ENCODE measurements at places on chromosomes 5 and 9. TPM values are rescaled to one million over a fixed set of nuclear protein-coding genes. Genes with fewer than 3 reads are reported as not detected.

FTMT gene
- not detected for total RNA-seq

GFI1B gene
- total RNA-seq: 0.90 TPM

DNA sequence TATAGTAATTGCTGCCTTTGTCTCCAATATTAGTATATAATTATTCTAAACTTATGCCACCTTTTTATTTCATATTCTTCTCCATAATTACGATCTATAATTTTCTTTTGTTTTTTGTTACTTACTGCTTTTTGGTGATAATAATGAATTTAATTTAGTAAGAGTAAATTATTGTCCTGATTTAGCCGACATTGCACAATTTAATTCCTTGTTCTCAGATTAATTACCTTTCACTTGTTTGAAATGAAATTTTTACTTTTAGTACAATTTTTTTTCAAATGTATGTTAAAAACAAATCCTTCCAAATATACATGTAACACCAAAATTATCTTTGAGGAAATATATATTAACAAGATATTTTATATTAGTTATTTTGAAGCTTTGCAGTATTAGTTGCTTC lies 163.3 kb downstream of the GIN1 start:
- no peaks in the 10 kb centered on the region for H3K36me3 ChIP-seq
- H3K27ac ChIP-seq: no peak overlapping the region
- H3K4me1 ChIP-seq: no peaks in the 10 kb centered on the region
- no peak for DNase-seq
- H3K4me3 ChIP-seq: no peak overlapping the region
- H3K27me3 ChIP-seq: no peaks in the 10 kb centered on the region

GRCh38 chr5:72021651-72022357 lies 85.5 kb upstream of the MAP1B start:
- H3K27me3 ChIP-seq: no peaks in the 10 kb centered on the region
- no peak overlapping the region for H3K27ac ChIP-seq
- H3K4me1 ChIP-seq: no peaks in the 10 kb centered on the region
- DNase-seq: no peak
- H3K4me3 ChIP-seq: no peak overlapping the region

DNA sequence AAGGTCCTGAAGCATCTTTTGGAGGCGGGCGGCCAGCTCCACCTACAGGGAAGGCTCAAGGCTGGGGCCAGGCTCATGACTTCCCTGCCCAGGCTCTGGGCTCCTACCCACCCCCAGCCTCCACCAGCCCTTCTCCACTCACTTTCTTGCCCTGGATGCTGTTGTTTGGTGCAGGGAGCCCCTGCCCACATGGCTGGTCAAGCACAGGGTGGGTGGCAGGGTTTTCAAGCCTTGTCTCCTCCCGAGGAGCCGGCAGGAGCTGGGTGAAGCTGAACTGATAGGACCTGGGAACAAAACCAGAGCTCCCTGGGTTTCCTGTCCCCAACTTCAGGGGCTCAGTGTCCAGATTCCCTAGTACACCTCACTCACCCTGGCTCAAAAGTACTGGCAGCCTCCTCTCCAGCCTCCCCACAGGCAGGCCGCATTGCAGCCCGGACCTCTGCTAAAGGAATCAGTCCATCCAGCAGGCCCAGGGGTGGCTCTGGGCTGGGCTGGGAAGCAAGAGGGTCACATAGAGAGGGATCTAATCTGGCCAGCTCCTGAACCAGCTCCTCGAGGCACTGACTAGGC lies 6.9 kb downstream of the SHROOM1 start:
- H3K4me1 ChIP-seq: peaks cover 32% of the 10 kb centered on the region
- H3K4me3 ChIP-seq: no peak overlapping the region
- no peak for DNase-seq
- no peaks in the 10 kb centered on the region for H3K27me3 ChIP-seq
- H3K36me3 ChIP-seq: peaks cover 24% of the 10 kb centered on the region

BTNL3 gene
- total RNA-seq: not detected

DNA sequence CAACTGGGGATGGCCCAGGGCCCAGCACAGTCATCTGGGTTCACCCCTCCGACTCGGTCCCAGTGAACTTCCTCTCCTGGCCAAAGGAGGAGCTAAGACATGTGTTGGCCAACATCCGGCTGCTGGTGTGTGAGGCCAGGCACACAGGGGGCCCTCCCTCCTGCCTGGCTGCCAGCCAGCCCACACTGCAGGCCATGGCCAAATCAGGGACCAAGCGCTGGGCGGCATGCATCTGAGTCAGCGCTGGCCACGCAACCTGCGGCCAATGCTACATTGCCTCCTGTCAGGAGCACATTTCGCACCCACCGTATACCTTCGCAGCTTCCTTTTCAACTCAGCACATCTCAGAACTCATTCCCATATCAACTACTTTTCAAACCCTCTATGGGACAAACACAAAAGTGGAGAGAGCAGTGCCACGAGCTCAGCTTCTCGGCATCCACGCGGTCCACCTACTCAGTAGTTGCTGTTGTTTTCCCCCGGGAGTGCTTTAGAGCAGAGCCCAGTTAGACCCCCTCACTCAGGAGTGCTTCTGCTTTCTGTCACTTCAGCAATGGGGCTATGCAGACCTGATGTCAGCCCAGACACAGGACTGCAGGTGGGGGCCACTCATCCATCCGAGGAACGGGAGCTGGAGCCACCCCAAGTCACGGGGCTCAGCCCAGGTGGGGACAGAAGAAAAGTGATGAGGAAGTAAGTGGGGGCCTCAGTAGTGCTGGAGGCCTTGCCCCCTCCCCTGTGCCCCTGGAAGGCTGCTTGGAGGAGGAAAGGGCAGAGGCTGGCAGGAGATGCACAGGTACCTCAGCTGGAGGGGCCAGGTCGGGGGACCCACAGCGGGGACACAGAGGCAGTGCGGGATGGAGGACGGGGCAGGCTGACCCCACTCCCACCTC lies 13.9 kb downstream of the NINJ1 start:
- no peaks in the 10 kb centered on the region for H3K36me3 ChIP-seq
- H3K27ac ChIP-seq: peak overlapping the region; percentile 65
- no peak overlapping the region for H3K4me3 ChIP-seq
- DNase-seq: peak; percentile 78

DNA sequence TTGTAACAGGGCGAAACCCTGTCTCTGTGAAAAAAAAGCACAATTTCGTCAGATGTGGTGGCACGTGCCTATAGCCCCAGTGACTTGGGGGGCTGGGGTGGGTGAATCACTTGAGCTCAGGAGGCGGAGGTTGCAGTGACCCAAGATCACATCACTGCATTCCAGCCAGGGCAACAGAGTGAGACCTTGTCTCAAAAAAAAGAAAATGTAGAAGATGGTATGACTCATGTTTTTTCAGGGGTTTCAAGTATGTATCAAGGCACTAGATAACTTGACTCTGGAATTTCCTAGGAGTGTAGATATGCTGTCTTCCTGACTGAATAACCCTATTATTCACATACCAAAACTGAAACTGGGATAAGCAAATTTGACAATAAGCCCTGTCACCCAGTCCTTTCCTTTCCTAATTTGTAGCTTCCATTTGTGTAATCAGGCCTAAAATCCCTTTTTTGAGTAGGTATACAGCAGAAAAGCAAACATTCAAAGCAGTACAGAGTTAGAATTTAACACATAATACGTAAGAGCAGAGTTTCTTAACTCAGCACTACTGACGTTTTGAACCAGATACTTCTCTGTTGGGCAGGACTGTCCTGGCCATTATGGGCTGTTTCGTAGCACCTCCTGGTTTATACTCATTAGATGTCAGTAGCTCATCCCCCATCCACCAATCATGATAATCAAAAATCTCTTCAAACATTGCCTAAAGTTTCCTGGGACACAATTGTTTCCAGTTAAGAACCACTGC lies 17.3 kb upstream of the ANKRD18B start:
- H3K4me1 ChIP-seq: peaks cover 8% of the 10 kb centered on the region
- DNase-seq: no peak
- no peaks in the 10 kb centered on the region for H3K27me3 ChIP-seq
- no peaks in the 10 kb centered on the region for H3K36me3 ChIP-seq
- H3K4me3 ChIP-seq: no peak overlapping the region

DNA sequence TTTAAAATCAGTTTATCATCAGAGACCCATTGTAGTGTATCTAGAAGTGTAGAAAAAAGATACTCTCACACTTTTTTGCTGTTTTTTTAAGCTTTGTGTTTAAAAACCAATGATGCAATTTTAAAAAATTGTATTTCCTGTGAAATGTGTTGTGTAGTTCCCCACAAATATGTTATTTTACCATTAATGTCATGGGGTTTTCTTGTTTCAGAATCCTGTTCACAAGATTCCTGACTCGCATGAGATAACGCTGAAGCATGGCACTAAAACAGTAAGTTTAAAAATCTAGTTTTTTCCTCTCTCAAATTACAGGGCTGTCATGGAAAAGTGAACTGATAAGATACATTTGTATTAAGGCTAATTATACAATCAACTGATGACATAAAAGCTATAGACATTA lies 58.6 kb downstream of the WDR70 start:
- H3K27ac ChIP-seq: no peak overlapping the region
- H3K4me1 ChIP-seq: no peaks in the 10 kb centered on the region
- H3K4me3 ChIP-seq: no peak overlapping the region
- no peak for DNase-seq
- peaks cover 11% of the 10 kb centered on the region for H3K36me3 ChIP-seq

- H3K4me3 ChIP-seq: no peak overlapping the region
- DNase-seq: no peak
- H3K4me1 ChIP-seq: no peaks in the 10 kb centered on the region
- no peaks in the 10 kb centered on the region for H3K27me3 ChIP-seq
- no peak overlapping the region for H3K27ac ChIP-seq
Measured at GRCh38 chr9:107630156-107630555, 140.6 kb upstream of the KLF4 start.

C5orf22 gene
- total RNA-seq: 21.3 TPM

GRCh38 chr5:157456301-157456700 lies 3.7 kb upstream of the NIPAL4 start:
- H3K4me3 ChIP-seq: no peak overlapping the region
- H3K27me3 ChIP-seq: peaks cover 16% of the 10 kb centered on the region

DMRT3 gene
- total RNA-seq: not detected

DNA sequence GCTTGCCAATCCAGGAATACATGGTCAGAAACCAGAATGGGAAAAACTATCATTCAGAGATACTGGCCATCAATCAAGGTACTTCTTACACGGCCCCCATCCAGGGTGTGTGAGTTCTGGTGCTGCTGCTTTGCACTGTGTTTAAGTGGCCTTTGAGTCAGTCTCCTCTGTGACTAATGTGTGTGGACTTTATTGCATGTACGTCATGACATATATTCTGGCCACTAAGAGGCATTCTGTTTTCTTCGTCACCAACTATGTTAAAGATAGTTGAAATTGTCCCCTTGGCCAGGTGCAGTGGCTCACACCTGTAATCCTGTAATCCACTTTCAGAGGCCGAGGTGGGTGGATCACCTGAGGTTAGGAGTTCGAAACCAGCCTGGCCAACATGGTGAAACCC lies 8.5 kb downstream of the EXOSC3 start:
- DNase-seq: no peak
- H3K36me3 ChIP-seq: peaks cover 93% of the 10 kb centered on the region
- no peak overlapping the region for H3K27ac ChIP-seq
- no peaks in the 10 kb centered on the region for H3K27me3 ChIP-seq
- no peak overlapping the region for H3K4me3 ChIP-seq

PPP3R2 gene
- not detected for total RNA-seq

Measured in left lung (tissue), 14 donors.